Activated T-cell treated with anti-CD3 and anti-CD28 coated beads for 4 hours (primary cell): ENCODE measurements at places on chromosomes 16 and 17.

- no peak for DNase-seq
These were observed 337.5 kb downstream of the SEC14L1 start for GRCh38 chr17:77478281-77478680.

GRCh38 chr17:36641877-36642845 lies 40.8 kb downstream of the MRM1 start:
- no peak for DNase-seq

GRCh38 chr17:48484850-48485249 lies 46.0 kb downstream of the HOXB1 start:
- no peak for DNase-seq

DNA sequence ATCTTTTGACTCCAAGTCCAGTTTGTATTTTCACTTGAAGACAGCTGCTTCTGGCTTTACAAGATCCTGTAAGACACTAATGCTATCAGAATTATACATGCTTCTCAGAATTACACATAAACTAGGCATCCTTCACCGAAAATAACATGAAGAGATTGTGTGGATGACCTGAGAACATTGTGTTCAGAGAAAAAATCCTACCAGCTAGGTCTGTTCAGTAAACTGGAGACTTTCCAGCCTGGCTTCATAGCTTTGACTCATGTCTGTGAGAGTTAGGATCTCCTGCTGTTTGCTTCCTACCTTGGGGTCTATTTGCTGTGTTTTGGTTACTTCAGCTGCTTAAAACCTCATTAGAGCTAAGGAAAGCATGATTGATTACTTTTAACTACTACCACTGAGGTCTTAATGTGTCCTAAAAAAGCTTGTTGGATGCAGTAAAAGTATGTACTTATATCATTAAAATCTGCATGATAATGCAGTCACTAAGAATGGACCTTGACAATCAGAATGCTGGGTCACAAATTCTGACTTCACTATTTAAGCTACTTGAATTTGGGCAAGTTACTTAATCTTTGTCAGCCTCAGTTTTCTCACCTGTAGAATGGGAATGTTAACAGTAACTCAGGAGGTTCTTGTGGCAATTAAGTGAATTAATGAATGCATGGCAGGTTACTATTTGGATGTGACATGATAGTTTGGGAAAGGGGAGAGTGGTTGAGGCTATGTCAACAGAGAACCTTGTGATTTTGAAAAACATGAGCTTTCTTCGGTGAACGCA lies 8.0 kb upstream of the MYH13 start:
- no peak for DNase-seq

DNA sequence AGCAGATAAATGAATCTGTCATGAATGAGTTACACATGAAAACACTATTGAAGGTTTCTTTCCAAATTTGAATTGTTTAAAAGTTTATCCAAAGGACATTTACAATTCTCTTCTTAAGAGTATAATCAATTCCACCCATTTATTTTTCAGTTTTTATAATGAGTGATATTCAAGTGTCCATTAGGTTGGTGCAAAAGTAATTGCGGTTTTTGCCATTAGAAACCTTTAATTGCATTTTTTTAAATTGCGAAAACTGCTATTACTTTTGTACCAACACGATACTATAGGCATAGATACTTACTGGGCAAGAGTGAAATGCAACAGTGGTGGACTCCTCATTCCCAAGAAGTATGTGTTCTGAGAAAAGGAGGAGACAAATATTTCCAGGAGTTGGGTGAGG lies 422.7 kb upstream of the MON1B start:
- no peak for DNase-seq

- no peak for DNase-seq
These were observed 23.6 kb downstream of the CENPV start for GRCh38 chr17:16329519-16330271.

DNA sequence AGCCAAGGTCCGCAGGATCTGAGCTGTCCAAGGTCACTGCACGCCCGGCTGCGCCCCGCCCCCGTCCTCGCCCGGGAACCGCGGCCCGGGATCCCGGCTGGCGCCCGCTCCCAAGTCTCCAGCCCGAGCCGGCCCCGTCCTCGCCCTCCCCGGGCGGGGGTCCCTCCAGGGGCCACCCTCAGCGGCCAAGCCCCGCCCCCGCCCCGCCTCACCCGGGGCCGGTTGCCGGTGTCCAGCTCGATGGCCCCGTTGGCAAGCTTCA lies 216 bp downstream of the VPS9D1 start:
- DNase-seq, result no peak

DNA sequence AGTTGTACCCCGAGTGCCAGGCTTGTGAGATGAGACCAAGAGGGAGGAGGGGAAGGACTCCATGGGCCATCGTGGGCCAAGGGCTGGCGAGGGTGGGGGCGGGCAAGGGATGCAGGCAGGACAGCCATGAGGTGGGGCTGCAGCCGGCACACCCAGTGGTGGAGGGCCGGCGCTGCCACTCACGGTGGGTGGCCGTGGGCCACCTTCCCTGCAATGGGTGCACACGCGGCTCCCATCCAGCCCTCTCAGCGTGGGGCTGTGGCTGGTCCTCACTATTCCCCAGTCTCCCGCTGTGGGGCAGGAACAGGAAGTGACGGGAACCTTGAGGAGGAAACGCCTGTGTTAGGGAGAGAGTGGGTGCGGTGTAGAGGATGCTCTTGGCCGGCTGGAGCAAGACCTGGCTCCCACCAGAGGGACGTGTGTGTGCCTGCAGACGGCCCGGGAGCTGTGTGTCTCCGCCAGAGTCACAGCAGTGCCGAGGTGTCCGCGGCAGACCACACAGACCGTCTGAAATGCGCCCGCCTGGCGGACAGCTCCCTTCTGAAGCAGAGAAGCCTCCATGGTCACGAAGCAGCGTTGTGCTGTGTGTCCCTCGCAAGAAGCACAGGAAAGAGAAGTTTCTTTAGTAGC lies 23.6 kb downstream of the CIBAR2 start:
- no peak for DNase-seq
